A172 (cell line): ENCODE measurements at places on chromosomes 11 and 22. TPM values are rescaled to one million over a fixed set of nuclear protein-coding genes. Genes with fewer than 3 reads are reported as not detected.

GRCh38 chr22:19419464-19420178, 11.9 kb downstream of the HIRA start:
- no peak for DNase-seq

DNA sequence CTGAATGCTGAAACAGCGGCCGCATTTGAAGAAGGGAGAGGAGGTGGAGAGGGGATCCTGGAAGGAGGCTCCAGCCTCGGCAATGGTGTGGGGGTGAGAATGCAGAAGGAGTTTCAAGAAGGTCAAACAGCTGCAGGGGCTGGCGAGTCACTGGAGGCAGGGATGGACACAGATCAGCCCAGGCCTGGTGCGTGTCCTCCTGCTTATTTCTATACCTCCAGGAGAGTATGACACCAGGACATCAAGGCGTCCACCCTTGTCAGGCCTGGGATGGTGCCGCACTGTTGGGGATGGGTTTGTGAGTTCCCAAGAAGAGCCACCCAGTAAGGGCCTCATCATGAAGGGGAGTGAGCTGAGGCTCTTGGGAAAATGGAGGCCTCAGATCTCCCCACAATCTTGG, 23.1 kb downstream of the IGLL1 start:
- no peak for DNase-seq

DNA sequence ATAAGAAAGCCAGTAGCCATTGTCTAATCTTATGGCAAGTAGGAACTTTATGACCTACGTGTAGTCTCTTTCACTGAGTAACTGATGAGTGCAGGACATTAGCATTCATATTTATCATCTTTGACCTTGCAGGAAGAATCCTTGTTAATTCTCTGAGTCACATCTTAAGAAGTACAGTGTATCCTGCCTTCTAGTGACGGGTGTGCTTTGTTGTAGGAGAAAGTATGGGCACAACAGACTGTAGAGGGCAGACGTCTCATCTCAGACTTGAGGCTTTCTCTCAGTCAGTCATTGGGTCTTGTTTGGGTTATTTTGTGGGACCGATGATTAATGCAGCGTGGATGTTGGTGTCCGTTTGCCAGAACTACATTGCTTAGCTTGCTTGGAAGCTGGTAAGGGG, 6.8 kb downstream of the RNF214 start:
- peak; percentile 89 for DNase-seq

GRCh38 chr11:1452744-1453143, 33.8 kb downstream of the MOB2 start:
- DNase-seq, result no peak

Gene HEPACAM
- total RNA-seq, result not detected in 2 replicates

Gene OR5B21
- total RNA-seq, result not detected in 2 replicates
